Daoy (cell line): ENCODE measurements at places on chromosomes 1 and 21. TPM values are rescaled to one million over a fixed set of nuclear protein-coding genes. Genes with fewer than 3 reads are reported as not detected.

FCRL6 gene
- not detected in 2 replicates for total RNA-seq

THEM5 gene
- total RNA-seq, result not detected in 2 replicates

SPRR1A gene
- not detected in 2 replicates for total RNA-seq

SLC25A44 gene
- total RNA-seq, result 14.0 and 15.1 TPM in 2 replicates

CFHR4 gene
- not detected in 2 replicates for total RNA-seq

C1QC gene
- not detected in 2 replicates for total RNA-seq

SPATA46 gene
- total RNA-seq, result not detected in 2 replicates

SWT1 gene
- total RNA-seq, result 2.3 and 3.2 TPM in 2 replicates

SPRR2G gene
- total RNA-seq, result not detected in 2 replicates

KIF21B gene
- 2.6 and 3.4 TPM in 2 replicates for total RNA-seq

ESPN gene
- not detected in 2 replicates for total RNA-seq

REG4 gene
- not detected in 2 replicates for total RNA-seq

DNALI1 gene
- 3.8 and 9.3 TPM in 2 replicates for total RNA-seq

LCE2C gene
- not detected in 2 replicates for total RNA-seq

NUP210L gene
- total RNA-seq, result not detected in 2 replicates

PER3 gene
- 1.4 and 2.1 TPM in 2 replicates for total RNA-seq

C1orf94 gene
- total RNA-seq, result 0.06 TPM in 1 of 2 replicates, not detected in the other

GPA33 gene
- not detected in 2 replicates for total RNA-seq

PRMT6 gene
- 35.3 and 38.4 TPM in 2 replicates for total RNA-seq

GJB3 gene
- total RNA-seq, result not detected in 2 replicates

C1QTNF12 gene
- 0.36 TPM in 1 of 2 replicates, not detected in the other for total RNA-seq

OR10Z1 gene
- total RNA-seq, result not detected in 2 replicates

GPR52 gene
- not detected in 2 replicates for total RNA-seq

NECAP2 gene
- total RNA-seq, result 113 and 118 TPM in 2 replicates

RHCE gene
- total RNA-seq, result 0.23 and 0.65 TPM in 2 replicates

SRSF11 gene
- total RNA-seq, result 100 and 110 TPM in 2 replicates

FOXO6 gene
- 0.06 and 0.80 TPM in 2 replicates for total RNA-seq

SLC5A9 gene
- total RNA-seq, result not detected in 2 replicates

NFIA gene
- 3.4 and 5.0 TPM in 2 replicates for total RNA-seq

LCE1C gene
- total RNA-seq, result not detected in 2 replicates

MAGI3 gene
- 12.6 and 13.5 TPM in 2 replicates for total RNA-seq

NHLH1 gene
- total RNA-seq, result not detected in 2 replicates

MRPL39 gene
- total RNA-seq, result 92.2 and 119 TPM in 2 replicates

PTP4A2 gene
- total RNA-seq, result 388 and 393 TPM in 2 replicates

HTR1D gene
- total RNA-seq, result 3.1 and 5.0 TPM in 2 replicates

ALX3 gene
- not detected in 2 replicates for total RNA-seq

TCEA3 gene
- 1.7 and 4.3 TPM in 2 replicates for total RNA-seq

LRRC39 gene
- total RNA-seq, result 0.42 and 1.5 TPM in 2 replicates

VCAM1 gene
- 58.1 and 81.5 TPM in 2 replicates for total RNA-seq

CD1E gene
- total RNA-seq, result not detected in 2 replicates

FASLG gene
- not detected in 2 replicates for total RNA-seq

MFAP2 gene
- 150 and 213 TPM in 2 replicates for total RNA-seq

VHLL gene
- not detected in 2 replicates for total RNA-seq

PKP1 gene
- total RNA-seq, result 0.18 and 0.34 TPM in 2 replicates
